ENCODE measurements at places on chromosomes 1 and 21.

GRCh38 chr1:211635597-211636205 is 39.7 kb downstream of the NEK2 start:
- DNase-seq = no peak

- no peak for DNase-seq
These were observed 221.4 kb downstream of the BACH1 start for GRCh38 chr21:29520171-29520570.

GRCh38 chr1:63701187-63701586 is 72.6 kb upstream of the ROR1 start:
- no peak for DNase-seq

- no peak for DNase-seq
These were observed 3.0 kb upstream of the S100A14 start for GRCh38 chr1:153619171-153619570.

GRCh38 chr1:61930116-61930645 is 187.9 kb downstream of the PATJ start:
- no peak for DNase-seq
